ENCODE measurements at places on chromosomes 13 and 19.

- DNase-seq: no peak
Observed at GRCh38 chr13:42707586-42707985, 73.8 kb upstream of the FAM216B start.

- DNase-seq: no peak
Observed at GRCh38 chr13:29907670-29908069, 57.3 kb upstream of the UBL3 start.

DNA sequence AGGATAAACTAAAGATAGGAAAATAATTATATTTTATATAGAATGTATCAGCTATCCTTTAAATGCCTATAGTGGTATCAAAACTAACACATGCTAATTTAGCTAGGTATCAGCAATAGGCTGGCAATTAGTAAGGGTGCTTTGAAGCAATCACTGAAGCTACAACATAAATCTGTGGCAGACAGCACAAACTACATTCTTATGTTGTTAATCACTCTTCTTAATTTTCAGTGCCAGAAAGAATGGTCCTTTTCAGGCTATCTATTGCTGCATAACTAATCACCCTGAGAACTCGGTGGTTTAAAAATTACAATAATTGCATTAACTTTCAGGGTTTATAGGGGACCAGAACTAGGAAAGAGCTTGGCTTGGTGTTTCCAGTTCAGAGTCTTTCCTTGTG lies 963.1 kb downstream of the EFNB2 start:
- DNase-seq: no peak

GRCh38 chr19:47613165-47614020 lies 4.5 kb downstream of the BICRA start:
- peak; percentile 34 for DNase-seq

- DNase-seq: no peak
Observed at GRCh38 chr13:50588491-50589130, 254.9 kb downstream of the DLEU7 start.

DNA sequence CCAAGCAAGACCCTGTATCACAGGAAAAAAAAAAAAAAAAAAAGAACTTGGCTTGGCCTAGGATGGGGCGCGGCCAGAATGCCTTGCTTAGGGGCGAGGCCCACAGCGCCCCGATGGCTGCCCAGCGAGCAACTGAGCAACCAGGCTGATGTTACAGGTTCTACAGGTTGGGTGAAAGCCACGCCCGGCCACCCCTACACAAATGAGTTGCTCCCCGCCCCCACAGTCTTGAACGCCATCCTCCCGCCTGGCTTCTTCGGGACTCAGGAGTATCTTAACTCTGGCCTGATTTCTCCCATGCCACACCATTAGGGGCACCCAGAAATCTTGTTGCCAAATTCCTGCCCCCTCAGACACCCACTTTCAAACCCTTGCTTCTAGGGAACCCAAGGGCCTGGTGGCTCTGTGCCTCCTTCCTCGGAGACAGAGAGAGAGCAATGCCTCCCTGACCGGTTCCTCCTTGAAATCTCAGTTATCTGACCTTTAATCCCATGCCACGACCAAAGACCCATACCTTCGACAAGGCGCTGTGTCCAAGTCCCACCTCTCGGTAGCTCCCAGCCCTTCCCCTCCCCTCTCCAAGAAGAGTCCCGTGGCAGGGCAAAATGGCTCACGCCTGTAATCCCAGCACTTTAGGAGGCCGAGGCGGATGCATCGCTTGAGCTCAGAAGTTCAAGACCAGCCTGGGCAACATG lies 1.1 kb upstream of the CBLC start:
- DNase-seq: peak; percentile 78

GRCh38 chr13:30908416-30908980 lies 2.4 kb downstream of the MEDAG start:
- no peak for DNase-seq

GRCh38 chr19:10430505-10431253 lies 10.3 kb downstream of the PDE4A start:
- no peak for DNase-seq

DNA sequence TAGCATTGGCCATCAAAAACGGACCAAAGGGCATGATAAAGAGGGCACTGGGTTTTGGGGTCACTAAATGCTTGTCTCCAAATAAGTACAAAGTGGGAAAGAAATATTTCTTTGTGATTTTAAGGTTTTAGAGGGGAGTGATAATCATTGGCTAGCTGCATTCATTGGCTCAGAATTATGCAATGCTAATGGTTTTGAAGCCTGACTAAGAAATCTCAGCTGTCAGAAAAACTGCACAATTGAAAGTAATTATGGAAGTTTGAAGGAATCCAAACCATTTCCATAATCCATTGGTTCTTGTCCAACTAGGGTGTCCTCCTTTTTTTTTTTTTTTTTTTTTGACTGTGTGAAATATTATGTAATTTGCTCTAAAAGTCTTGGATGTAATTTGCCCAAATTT lies 88.2 kb upstream of the ARGLU1 start:
- no peak for DNase-seq

- DNase-seq: no peak
Observed at GRCh38 chr19:35959040-35959967, 23.1 kb downstream of the LRFN3 start.

All from Caco-2 (cell line).